ENCODE measurements at places on chromosomes 11 and 22.

DNA sequence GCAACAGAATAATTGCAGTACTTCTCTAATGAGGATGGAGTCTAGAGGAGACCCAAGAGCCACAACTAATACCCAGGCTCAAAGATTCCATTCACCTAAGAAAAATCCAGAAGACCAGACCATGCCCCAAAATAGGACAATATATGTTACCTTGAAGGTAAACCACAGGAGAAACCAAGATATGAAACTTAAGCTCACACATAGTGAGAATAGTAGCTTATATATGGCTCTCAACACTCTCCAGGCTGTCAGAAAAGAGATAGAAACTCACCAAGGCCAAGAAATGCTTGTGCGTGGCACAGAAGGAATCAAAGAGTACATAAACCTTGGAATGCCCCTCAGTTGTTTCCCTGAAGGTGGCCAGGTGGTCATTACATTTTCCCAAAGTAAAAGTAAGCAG is 9.1 kb downstream of the FAM111A start:
- no peak for DNase-seq

DNA sequence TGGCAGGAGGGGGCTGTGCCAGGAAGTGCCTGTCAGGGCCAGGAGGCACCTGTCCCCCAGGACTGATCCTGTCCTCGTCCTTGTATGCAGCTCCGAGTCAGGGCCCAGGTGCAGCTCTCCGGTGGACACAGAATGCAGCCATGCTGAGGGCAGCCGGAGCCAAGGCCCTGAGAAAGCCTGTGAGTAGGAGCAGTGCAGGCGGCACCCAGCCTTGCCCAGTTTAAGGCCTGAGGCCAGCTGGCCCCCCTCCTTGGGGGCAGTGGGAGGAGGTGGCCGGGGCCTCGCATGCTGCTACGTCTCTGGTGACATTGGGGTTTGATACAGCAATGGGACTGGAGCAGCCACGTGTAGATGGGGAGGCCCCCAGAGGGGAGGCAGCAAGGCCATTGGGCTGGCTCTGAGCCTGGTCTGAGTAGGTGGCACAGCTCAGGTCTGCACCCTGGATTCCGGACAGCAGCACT is 34.9 kb downstream of the SBF1 start:
- no peak for DNase-seq

DNA sequence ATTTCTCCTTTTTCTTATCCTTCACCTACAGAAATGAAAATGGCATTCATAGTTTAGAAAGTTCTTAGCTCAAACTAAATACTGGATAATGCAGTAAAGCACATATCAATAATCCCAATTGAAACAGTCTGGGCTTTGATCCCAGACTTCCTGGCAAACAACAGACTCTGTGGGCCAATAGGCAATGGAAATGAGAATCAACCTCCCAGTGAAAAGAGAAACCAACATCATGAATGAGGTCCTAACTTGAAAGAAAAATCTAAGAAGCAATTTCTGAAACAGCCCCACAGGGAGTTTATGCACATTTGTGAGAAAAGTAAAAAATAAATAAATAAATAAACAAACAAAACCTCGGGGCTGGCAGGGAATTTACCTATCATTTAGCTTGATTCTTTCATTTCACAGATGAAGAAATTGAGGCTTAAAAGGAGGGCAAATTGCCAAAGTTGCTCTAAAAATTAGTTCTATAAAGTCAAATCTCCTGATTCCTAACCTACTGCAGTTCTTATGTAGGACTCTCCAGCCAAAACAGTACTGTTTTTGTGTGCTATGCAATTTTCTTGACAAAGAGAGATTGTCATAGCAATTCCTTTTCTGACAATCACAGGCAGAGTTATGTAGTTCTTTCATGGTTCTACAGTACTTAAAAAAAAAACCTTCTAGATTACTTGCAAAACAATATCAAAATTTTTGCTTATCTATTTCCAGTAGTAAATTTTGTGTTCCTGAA is 265.8 kb downstream of the GRM5 start:
- no peak for DNase-seq

- no peak for DNase-seq
Observed at GRCh38 chr11:120853435-120853834, 170.5 kb upstream of the TBCEL start.

DNA sequence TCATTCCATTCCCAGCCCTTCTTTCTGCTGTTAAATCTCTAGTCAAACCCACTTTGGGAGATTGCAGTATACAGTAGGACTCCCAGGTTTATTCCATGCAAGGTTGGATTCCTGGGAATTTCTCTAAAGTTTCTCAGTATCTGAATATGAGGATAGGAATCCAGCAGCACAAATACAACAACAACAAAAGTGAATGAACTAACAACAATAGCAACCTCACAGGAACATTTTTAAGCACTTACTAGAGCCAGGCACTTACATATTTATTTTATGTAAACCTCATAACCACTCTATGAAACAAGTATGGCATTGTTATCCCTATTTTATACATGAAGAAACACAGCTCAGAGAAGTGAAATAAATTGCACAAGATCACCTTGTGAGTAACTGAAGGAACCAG is 1.9 kb downstream of the MMP7 start:
- no peak for DNase-seq

DNA sequence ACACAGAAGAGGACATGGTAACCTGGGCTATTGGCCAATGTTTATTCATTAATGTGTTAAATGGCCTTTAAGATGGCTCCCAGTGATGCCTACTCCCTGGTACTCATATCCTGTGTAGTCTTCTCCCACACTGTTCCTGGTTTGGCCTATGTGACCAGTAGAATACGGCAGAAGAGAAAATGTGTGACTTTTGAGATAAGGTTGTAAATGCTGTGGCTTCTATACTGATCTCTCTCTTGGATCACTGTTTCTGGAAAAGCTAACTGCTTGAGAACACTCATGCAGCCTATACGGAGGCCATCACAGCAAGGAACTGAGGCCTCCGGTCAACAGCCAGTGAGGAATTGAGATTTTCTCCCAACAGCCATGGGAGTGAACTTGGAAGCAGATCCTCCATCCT is 24.1 kb downstream of the MAML2 start:
- DNase-seq: no peak

GRCh38 chr11:122883646-122883979 is 1.1 kb downstream of the JHY start:
- DNase-seq: no peak

GRCh38 chr22:33274214-33275072 is 216.3 kb upstream of the SYN3 start:
- peak; percentile 34 for DNase-seq

GRCh38 chr11:86241956-86242535 is 2.5 kb upstream of the EED start:
- DNase-seq: no peak

DNA sequence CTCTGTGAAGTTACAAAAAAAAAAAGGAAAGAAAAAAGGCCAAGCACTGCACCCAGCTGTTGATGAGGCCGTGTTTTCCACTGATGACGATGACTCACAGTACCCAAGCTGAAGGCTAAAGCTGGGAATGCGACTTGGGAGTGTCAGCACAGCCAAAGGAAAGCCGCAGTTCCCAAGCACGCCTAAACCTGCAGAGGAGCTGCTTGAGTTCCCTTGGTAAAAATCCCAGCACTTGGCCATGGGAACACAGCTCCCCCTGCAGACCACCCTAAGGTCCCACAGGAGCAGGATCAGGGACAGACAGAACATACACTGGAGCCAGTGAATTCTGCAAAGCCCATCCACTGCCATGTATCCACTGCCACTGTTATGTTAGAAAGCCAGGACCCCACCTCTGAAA is 39.9 kb downstream of the SERGEF start:
- DNase-seq: peak; percentile 32

GRCh38 chr11:61164606-61165424 is 3.6 kb upstream of the VPS37C start:
- DNase-seq: no peak
